ENCODE measurements at places on chromosomes 4 and X.
A peak's percentile ranks its signal among the peaks of the same experiment; 100 is the strongest.

- no peak for DNase-seq
Observed at GRCh38 chr4:136002316-136002715, 1530.0 kb downstream of the PCDH18 start.

GRCh38 chr4:154487145-154487544 lies 4.5 kb downstream of the DCHS2 start:
- no peak for DNase-seq

DNA sequence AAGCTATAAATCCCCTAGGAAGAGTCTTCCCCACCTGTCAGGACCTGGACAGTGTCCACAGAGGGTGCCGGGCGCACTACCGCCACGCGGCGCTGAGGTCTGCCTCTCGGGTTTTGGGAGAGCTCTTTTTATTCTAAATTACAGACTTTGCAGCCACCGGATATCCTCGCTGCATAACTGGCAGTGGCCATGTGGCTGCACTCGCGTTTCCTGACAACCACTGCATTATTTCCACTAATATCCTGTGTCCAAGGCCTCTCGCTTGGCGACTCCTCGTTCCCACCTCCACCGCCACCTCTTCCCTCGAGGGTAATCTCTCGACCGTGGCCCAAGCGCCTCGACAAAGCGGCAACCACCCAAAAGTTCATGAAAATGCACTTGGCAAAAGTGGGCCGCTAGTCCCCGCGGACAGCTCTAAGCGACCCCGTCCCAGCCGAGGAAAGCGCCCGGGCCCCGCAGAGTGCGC lies 512 bp upstream of the TMEM131L start:
- DNase-seq, result peak; percentile 37

DNA sequence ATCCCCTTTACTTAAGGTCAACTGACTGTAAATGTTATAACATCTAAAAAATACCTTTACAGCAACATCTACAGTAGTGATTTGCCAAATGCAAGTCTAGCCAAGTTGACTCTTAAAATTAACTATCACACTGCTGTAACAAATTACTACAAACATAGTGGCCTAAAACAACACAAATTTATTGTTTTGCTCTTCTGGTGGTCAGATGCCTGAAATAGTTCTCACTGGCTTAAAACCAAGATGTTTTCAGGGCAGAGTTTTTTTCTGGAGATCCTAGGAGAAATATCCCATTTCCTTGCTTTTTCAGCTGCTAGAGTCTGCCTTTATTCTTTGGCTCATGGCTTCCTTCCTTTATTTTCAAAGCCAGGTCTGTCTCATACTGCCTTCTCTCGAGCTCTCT lies 120.5 kb downstream of the ADGRL3 start:
- DNase-seq, result no peak

- no peak for DNase-seq
Observed at GRCh38 chrX:10101269-10101668, 55.5 kb upstream of the CLCN4 start.

- DNase-seq, result no peak
Observed at GRCh38 chrX:27575565-27575964, 14.6 kb upstream of the DCAF8L2 start.

DNA sequence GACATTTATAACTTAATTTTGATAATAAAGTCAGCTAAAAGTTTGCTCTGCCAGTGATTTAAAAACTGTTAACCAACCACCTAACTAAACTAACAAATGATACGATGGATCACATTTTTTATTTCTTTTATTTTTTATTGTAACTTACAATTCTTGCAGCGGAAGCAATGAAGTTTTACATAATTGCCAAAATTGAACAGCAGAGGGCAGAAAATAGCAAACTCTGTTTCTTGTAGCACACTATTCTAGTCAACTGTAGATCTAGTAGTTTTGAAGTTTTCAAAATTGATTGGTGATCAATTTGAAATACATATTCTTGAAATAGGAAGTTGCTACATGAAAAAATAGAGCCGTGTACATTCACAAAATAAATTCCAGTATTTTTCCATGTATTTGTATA lies 2.8 kb upstream of the GRIA2 start:
- DNase-seq, result no peak

DNA sequence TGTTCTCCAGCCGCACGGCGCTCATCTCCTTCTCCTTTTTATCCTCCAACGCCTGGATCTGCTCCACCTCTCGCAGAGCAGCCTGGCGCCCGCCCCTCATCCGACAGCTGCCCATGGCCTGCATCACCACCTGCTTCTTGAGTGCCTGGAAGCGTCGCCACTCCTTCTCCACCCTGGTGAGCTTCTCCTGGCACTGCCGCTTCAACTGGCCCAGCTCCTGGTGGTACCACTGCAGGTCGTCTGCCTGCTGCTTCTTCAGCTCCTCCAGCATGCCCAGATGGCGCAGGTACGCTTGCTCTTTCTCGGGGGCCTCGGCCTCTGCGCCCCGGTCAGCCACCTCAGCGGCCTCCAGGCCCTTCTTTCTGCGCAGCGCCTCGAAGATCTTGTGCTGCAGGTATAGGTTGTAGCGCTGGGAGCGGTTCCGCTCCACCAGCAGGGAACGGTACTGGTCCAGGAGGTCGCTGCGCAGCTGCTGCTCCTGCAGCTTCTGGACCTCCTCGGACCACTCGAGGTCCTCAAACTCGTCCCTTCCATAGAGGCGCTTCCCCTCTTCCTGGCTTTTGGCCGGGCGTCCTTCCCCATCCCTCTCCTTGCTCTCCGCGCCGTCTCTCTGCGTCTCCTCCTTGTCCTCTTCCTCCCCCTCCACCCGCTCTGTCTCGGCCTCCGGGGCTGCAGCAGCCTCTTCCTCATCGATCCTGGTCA lies 1.2 kb upstream of the TADA2B start:
- DNase-seq, result no peak

- DNase-seq, result no peak
Observed at GRCh38 chr4:19346636-19347035, 905.1 kb upstream of the SLIT2 start.

GRCh38 chrX:77446029-77446585 lies 1.1 kb upstream of the FGF16 start:
- peak; percentile 18 for DNase-seq

- no peak for DNase-seq
Observed at GRCh38 chr4:169397762-169398161, 127.0 kb upstream of the SH3RF1 start.

DNA sequence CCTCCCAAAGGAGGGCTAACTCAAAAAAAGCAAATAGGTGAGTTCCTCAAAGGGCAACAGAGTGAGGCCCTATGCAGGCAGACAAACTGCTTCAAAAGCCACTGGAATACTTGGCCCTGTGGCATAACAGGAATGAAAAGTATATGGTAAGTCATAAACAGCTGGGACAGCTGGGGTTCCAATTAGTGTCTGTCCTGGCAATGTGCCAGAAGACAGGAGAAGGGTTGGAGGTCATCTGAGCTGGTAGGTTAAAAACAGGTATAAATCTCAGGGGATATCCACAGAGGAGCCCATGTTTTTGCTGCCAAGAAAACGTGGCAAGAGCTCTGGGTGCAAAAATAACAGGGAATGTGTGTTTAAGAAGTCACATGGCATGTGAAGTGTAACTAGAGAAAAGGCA lies 111.6 kb downstream of the APOOL start:
- no peak for DNase-seq

- DNase-seq, result no peak
Observed at GRCh38 chrX:85561231-85561630, 181.8 kb upstream of the POF1B start.

DNA sequence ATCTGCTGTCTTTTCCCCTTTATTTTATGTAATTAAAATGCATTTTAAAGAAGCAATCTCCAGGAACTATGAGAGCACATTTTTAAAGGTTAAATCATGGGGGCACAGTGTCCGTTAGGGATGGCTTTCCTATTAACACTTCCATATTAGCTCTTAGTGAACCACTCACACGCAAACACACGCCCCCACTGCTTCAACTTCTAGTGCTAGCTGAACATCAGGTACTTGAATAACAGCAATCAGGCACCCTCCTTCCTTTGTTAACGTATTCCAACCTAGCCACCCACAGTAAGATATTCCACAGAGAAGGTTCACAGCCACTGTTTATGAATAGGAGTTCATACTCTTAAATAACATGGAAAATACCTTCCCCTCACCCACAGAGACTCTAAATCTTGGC lies 9.3 kb downstream of the TMEM255A start:
- no peak for DNase-seq

- DNase-seq, result no peak
Observed at GRCh38 chr4:5758741-5759140, 47.7 kb downstream of the EVC start.

- no peak for DNase-seq
Observed at GRCh38 chrX:48934581-48935300, 15.9 kb upstream of the PIM2 start.

- no peak for DNase-seq
Observed at GRCh38 chrX:27746516-27746915, 61.3 kb upstream of the MAGEB10 start.

DNA sequence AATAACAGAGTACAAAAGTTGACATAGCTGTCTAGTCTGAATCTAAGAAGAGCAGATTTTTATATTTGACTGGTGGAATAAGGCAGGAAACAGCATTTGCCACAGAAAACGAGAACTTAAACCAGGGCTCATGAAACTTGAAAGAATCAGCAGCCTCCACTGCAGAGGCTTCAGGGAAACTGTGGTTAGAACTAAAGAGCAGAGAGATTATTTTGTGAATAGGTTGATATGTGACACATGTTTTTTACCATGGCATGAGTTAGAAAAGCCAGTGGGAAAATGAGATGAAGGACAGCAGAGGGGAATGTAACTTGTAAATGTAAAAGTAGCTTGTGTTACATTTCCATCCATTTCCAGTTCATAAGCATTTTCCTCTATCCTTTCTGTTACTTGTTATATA lies 63.7 kb upstream of the CAMK2D start:
- no peak for DNase-seq

- DNase-seq, result peak; percentile 26
Observed at GRCh38 chrX:150635952-150636351, 57.2 kb upstream of the MTMR1 start.

DNA sequence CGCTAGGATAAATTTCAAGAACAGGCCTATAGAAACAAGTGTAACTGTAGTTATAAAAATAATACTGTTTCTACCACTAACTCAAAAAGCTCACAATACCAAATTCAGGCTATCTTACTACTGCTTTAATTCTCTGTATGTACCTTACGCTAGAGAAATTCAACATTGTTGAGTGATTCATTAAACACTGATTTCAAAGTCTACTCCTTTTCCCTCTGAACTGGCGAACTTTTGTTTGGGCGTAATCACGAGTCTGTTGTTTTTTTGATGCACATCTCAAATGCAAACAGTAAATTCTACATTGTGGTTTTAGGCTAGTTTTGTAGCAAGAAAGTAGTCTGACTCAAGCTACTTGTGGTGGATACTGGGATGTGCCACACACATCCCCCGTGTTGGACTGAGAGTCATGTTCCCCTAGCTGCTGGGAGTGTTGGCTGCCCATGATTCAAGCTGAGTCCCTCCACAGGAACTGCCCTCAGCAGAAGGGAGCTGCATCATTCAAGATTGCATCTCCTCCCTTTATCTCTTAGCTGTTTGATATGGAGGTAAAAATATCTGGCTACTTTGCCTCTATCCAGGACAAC lies 406.1 kb downstream of the RAPGEF2 start:
- DNase-seq, result no peak

GRCh38 chr4:83876047-83876446 lies 340.1 kb downstream of the GPAT3 start:
- DNase-seq, result no peak

DNA sequence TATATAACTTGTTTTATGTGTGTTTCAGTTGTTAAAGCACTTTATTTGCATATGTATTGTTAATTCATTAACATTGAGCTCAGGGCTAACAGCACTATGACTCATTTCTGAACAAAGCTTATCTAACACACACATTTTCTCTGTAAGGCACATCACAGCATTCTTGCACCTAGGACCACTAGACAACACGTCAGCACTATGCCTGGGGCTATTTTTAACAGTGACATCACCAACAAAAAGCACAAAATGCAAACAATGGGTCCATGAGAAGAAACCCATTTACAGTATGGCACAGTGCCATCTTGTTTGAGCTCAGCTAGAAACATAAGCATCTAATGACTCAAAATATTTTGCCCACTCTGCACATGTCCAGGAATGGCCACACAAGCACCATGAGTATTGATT lies 124.4 kb downstream of the RELL1 start:
- DNase-seq, result no peak

GRCh38 chrX:136629084-136629750 lies 18.7 kb upstream of the CD40LG start:
- DNase-seq, result no peak

GRCh38 chrX:130915302-130915701 lies 12.3 kb upstream of the ENOX2 start:
- DNase-seq, result no peak

- no peak for DNase-seq
Observed at GRCh38 chr4:10075158-10075863, 41.3 kb downstream of the WDR1 start.

GRCh38 chr4:38611676-38612075 lies 52.3 kb upstream of the KLF3 start:
- DNase-seq, result no peak

DNA sequence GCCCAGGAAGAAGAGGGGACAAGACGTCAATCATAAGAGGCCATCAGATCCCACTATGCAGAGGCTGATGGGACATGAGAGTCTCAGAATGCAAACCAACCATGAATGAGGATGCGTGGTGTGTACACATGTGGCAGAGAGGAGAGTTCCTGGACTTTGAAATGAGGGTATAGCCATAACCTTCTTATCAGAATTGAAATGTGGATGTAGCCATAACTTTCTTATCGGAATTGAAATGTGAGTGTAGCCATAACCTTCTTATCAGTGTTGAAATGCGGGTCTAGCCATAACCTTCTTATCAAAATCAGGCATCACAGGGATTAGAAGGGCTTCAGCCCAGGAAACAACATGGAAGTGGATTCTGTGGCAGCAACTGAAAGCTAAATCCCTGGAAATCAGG lies 415.5 kb upstream of the FAT1 start:
- DNase-seq, result no peak

- DNase-seq, result no peak
Observed at GRCh38 chr4:142706381-142706780, 139.7 kb downstream of the INPP4B start.

Data from GM10248 (cell line).